Activated CD4-positive, CD25-positive, alpha-beta regulatory T cell treated with anti-CD3 and anti-CD28 coated beads, Interleukin-2, amount 50 U/mL, for 16 hours (primary cell): ENCODE measurements at places on chromosomes 5 and 9.

- DNase-seq: no peak
Measured at GRCh38 chr5:176682016-176682531, 34.8 kb downstream of the TSPAN17 start.

DNA sequence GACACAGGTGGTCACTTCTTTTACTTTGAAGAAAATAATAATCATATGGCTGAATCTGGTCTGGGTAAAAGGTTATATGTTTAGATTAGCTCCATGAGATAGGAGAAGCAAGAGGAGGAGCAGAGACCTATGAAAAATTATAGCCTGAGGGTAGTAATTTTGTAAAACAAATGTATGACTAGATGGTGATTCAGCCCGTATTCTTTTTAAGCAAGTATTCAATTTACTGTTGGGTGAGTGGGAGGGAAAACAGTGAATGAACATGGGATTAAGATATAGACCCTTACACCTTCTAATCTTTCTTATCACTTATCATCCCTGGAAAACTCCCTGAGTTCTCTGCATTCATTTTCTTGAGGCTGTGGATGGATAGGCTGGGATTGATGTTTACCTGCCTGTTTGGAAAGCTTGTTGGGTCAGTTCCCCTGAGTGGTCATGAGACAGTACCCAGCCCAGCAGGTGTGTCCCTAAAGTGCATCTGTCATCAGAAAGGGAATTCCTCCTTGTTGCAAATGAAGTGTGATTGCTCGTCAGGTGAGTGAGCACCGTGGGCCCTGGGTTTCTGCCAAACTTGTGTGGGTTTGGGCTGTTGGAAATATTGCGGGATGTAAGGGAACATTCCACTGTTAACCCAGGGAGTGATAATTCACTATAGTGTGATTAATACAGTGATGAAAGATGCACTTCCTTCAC, 101.2 kb upstream of the GDNF start:
- no peak for DNase-seq

DNA sequence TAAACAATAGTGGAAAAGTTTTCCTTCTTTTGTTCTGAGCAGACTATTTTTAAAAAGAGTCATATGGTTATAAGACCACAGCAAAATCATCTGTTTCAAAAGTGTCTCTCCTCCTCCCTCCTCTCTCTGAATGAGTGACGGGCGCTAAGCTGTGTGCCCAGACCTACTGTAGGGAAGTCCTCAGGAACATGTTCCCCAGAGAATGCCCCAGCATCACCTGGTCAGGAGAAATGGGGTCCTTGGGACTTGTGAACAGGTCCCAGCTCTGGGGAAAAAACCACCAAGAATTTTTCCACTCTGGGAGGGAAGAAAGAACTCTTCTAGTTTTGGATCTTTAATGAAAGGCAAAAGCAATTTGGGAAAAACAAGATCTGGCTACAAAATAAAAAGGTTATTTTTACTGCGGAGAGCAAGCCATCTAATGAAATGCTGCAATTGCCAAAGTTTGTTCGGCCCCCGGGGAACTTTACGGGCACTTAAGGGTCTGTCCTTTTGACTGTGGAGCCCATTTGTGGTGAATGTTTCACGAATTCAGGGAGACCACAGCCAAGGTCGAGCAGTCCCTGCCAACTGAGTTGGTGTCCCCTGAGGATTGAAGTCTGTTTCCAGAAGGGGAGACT, 25.9 kb downstream of the BOD1 start:
- DNase-seq: no peak

DNA sequence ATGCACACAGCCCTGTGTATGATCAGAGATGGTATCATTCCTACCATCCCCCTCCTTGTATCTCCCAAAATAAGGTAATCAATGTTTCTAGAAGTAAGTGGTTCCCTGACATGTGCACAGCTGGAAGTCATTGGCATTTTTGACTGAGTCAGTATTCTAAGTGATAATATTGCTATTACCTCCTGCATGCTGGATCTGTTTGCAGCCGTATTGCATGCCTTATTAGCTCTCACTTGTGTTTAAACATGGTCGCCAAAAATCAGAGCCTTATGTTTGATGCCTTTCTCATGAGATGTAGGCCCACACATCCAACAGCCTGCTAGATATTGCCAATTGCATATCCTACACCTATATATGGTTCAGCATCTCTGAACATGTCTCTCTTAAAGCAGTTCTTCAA, 254.3 kb downstream of the CDH12 start:
- DNase-seq: no peak
